ENCODE measurements at places on chromosomes 2 and 18.

DNA sequence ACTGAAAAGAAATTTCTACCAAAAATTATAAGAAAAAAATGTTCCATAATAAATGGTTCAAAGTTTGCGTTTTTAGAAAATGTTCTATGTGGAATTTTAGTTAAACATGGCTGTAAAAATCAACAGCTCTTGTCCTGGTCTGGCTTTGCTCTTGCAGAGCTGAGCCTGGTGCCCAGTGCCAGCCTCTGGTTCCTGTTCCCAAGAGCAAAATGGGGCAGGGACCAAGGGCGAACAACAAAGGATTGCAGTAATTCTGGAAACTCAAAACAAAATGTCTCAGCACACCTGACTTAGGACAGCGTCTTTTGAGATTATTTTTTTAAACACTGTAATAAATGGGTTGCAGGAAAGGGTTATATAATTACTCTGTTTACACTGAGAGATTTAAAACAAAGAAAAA is 174.7 kb downstream of the ANAPC1 start:
- DNase-seq, result no peak

DNA sequence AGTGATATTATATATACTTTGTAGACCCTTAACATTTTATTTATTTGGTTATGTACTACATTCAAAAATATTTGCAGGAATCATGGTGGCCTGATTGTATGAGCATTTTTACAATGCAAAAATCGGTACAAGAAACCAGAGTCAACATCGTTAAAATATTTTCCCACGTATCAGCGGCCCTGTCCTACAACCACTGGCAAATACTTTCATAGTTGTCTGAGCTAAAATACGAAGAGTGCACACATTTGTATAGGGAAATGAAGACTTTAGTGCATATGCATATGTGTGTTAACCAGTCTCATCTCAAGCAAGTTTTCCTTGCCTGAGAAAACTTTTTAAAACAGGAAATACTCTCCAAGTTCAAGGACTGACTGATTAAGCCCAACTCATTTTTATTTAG is 35.9 kb downstream of the CCDC102B start:
- DNase-seq, result no peak

DNA sequence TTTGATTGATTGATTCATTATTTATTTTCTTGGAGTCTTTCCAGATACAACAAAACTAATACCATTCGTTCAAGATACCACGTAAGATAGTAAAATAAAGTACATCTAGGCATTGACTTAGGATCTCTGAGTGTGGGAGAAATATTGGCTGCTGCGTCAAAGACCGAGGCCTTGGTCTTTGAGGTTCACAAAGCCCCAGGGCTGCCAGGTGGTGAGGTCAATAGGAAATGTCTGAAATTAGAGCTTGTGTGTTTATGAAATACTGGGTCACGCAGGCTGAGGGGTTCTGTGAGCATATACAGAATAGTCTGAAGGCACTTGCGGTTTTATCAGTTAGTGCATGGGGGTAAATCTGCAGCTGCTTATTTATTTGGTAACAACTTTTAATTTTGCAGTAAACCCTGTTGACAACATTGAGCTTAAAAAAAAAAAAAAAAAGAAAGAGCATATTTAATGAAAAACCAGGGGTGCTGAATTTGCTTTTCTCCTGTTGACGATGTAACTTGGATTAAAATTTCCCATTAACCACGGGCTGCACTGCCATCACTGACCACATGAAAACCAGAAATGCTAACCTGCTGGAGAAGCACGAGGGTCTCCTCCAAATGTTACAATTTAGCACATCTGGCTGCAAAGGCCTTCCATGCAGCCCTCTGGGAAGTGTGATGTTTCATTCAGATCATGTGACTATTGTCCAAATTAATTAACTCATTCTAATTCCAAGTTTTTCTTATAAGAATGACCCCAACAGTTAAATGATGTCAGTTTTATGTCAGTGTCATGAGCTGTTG is 27.1 kb upstream of the SERPINB12 start:
- no peak for DNase-seq

GRCh38 chr2:105881286-105882136 is 136.8 kb downstream of the NCK2 start:
- DNase-seq, result no peak

GRCh38 chr2:74242354-74243071 is 44.1 kb downstream of the MTHFD2 start:
- no peak for DNase-seq

DNA sequence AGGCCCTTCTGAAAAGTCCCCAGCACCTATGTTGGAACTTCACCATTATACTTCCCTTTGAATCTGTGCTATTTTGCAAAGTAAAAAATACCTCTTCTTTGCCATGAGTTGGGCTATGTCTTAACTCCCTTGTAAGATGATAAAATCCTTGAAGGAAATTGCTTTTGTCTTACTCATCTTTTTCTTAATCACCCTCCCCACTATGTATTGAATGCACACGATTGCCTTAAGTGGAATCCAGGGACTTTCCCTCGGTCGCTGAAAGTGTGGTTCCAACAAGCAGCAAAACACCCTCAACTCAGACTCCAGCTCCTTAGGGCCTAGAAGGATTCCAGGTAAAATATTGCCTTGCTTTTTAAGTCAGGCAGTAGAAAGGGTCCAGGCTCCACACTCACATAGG is 173.2 kb upstream of the ARL4C start:
- DNase-seq, result peak; percentile 57

- DNase-seq, result no peak
Observed at GRCh38 chr2:66930339-66931220, 466.6 kb upstream of the ETAA1 start.

GRCh38 chr2:902584-902983 is 48.1 kb upstream of the SNTG2 start:
- no peak for DNase-seq

DNA sequence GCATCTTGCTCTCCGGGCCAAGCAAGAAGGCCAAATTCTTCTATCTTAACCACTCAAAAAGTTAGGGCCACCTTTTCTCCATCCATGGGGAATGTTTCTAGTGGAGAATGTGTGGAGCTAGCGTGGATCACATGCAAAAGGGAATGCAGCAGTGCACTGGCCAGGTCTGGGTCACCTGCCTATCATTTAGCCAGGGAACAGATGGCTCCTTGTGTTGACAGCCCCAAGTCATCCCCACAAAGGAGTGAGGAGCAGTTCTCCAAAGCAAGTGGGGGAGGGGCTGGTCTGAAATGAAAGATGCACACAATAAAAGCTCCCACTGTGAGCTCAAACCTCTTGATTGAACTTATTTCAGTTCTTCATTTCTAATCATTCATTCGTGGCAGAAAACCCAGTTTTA is 19.1 kb downstream of the EPB41L3 start:
- DNase-seq, result no peak

DNA sequence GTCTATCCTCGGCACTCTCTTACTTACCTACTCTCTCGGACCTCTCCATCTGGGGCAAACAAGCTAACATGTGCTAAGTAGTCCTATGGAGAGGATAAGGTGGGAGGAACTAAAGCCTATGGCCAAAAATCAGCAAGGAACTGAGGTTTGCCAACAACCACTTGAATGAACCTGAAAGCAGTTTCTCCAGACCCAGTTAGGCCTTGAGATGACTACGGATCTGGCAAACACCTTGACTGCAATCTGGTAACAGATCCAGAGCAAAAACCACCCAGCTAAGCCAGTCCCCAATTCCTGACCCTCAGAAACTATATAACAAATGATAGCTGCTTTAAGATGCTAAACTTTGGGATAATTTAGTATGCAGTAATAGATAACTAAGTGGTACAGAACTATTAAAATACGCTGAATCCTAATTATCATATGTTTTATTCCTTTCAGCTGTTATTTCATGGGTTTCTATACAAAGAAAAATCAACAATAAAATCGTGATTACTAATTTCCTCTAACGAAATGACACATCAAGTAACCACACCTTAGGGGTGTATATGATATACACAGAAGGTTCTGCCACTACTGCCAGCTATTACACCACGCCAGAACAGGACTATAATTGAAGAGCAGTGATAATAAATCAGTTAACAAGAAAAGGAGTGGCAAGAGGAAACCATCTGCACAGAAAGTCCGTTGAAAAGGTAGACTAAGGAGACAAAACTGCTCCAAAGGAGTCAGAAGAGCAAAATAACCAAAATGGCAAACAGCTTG is 3.2 kb downstream of the FARSB start:
- no peak for DNase-seq

GRCh38 chr2:186554850-186555671 is 34.8 kb upstream of the ITGAV start:
- peak; percentile 77 for DNase-seq

DNA sequence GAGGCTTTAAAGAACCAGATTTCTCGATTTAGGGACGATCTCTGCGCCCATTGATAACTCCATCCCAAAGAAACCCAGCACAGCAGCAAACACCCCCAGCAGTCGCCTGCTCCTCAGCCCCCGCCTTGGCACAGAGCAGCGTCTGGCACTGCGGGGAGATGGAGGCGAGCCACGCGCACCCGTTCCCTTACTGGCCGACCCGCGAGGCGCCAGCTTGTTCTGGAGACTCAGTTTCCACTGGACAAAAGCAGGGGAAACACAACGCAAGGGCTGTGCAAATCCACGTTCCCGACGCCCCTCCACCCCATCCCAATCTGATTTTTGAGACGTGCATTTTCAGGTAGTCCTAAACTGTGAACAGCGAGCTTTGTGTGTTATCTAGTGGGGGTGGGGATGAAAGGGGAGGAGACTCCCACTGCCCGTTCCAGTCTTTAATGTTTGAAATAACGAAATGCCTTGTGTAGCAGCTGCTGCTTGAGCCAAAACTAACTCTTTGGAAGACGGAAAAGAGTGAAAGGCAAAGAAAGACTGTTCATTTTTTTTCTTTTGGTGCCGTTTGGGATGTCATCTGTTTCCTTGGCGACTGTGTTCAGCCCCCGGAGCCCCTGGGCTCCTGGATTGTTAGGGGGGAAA is 143.2 kb downstream of the MEIS1 start:
- no peak for DNase-seq

DNA sequence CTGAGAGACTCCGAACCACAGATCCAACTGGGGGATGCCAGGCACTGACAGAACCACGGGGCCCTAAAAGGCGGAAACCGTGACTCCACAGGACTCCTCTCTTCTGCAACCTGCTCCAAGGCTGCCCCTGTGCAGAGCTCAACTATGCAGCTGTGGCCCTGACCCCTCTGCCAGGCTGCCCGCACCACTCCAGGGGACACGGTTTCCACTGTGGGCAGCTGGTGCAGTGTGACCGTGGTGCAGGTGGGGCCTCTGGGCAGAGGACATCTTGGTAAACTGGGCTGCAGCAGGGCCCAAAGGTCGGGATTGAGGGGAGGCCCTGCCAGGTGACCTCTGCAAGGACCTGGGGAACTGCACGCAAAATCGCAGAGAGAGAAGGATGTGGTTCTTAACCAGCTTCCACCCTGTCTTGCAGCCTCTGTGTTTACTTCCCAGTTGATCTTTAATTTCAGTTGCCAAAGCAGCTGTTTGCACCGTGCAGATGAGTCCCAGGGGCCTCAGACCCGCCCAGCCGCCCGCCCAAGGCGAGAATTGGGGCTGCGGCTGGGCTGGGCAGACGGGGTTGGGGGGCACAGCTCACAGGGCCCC is 104.6 kb upstream of the CTDP1 start:
- no peak for DNase-seq

DNA sequence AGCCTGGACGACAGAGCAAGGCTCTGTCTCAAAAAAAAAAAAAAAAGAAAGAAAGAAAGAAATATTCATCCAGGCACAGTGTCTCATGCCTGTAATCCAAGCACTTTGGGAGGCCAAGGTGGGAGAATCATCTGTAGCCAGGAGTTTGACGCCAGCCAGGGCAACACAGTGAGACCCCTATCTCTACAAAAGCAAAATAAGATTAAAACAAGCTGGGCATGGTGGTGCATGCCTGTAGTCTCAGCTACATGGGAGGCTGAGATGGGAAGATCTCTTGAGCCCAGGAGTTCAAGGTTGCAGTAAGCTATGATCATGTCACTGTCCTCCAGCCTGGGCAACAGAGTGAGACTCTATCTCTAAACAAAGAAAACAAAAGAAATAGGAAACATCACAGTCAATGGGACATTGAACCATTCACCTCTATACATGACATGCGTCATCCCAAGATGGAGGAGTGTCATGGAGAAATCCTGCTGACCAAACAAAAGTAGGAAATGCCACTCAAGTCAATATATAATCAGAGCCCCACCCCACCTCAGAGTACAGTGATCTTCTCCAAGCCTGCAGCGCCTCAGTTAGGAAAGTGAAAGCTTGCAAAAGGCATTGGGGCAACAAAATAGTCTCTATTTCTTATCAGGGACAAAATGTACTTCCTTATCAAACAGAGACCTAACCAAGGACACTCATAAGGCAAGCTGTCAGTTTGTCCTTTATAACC is 9.8 kb downstream of the FEV start:
- no peak for DNase-seq

- DNase-seq, result no peak
Observed at GRCh38 chr2:216875862-216876261, 16.0 kb upstream of the TNP1 start.

DNA sequence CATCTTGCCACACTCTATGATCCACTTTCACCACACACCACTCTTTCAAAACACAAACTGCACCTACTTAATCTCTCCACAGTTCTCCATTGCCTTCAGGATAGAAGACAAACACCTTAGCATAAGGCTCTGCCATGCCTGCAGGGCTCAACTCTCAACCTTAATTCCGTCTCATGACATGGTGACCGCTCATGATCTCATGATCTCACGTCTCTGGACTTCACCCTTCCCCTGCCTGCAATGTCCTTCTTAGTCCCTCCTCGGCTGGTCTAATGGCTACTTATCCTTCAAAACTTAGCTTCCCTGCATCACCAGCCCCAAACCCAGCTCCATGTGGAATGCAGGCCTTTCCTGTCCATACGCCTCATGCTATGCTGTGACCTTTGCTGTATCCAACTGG is 85.3 kb downstream of the ACVR1 start:
- DNase-seq, result no peak

GRCh38 chr2:100783987-100784386 is 36.0 kb upstream of the NPAS2 start:
- DNase-seq, result no peak

DNA sequence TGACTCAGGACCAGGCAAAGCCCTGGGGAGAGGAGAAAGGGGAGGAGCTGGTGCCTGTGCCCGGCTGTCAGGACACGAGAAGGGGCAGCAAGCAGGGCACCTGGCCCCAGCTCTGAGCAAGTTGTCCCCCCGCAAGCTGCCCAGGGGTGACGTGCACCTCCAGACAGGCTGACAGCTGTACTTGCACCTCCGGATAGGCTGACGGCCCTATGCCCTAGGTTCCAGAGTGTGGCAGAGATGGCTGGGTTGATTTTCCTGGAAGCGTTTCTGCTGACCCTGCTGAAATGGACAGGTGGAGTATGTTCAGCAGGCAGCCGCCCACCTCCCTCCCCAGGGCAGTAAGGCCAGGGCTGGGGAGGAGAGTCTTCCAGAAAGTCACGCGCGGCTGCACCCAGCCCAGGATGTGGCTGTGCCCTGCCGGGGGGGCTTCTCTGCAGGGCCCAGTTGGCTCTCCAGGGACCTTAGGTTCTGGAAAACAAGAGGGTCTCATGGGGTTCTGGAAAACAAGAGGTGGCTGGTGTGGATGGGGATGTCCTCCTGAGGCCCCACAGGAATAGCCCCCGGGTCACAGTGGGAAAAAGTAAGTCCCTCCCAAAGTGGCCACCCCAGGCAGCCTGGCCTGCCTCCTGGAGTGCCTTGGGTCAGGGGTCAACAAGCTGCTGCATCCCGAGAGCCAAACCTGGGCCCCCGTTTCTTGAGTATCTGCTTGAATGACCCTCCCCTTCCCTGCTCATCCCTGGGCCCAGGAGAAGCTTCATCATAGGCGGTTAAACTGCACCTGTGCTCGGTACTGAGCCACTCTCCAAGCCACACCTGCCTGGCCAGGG is 71.4 kb upstream of the OTOS start:
- no peak for DNase-seq

- DNase-seq, result no peak
Observed at GRCh38 chr2:29977284-29977683, 55.9 kb upstream of the ALK start.

- no peak for DNase-seq
Observed at GRCh38 chr18:77020561-77020960, 112.0 kb downstream of the MBP start.

Measured in fibroblast of lung (primary cell).